Endothelial cell (in vitro differentiated cells): ENCODE measurements at places on chromosomes 2 and 18. TPM values are rescaled to one million over a fixed set of nuclear protein-coding genes. Genes with fewer than 3 reads are reported as not detected.

The SERPINB3 gene
- total RNA-seq, result not detected

The IL1R2 gene
- total RNA-seq, result not detected

The CCL20 gene
- total RNA-seq, result not detected

The RBKS gene
- total RNA-seq, result 2.0 TPM

The UGT1A3 gene
- not detected for total RNA-seq

The TFCP2L1 gene
- total RNA-seq, result 1.7 TPM

The SPATA3 gene
- not detected for total RNA-seq

The MOGAT1 gene
- 0.26 TPM for total RNA-seq

The MARS2 gene
- 13.5 TPM for total RNA-seq

The UGT1A6 gene
- not detected for total RNA-seq

The FTCDNL1 gene
- 1.0 TPM for total RNA-seq

The RALB gene
- 367 TPM for total RNA-seq

The FABP1 gene
- total RNA-seq, result not detected

The LCLAT1 gene
- 20.9 TPM for total RNA-seq

The KIF1A gene
- 52.2 TPM for total RNA-seq

The FKBP7 gene
- 15.5 TPM for total RNA-seq

The IL1B gene
- total RNA-seq, result not detected

The GKN2 gene
- total RNA-seq, result 0.36 TPM

The SLC35F6 gene
- total RNA-seq, result 23.8 TPM

The TGOLN2 gene
- 83.1 TPM for total RNA-seq

The ZEB2 gene
- total RNA-seq, result 109 TPM

The NTSR2 gene
- total RNA-seq, result not detected

The FER1L5 gene
- total RNA-seq, result 1.0 TPM

The RFX8 gene
- total RNA-seq, result 5.0 TPM

The ACKR3 gene
- 24.8 TPM for total RNA-seq

The ESPNL gene
- total RNA-seq, result 0.82 TPM

The BIN1 gene
- 182 TPM for total RNA-seq

The TOGARAM2 gene
- total RNA-seq, result 0.23 TPM

The FAM161A gene
- total RNA-seq, result 6.9 TPM

The LRRTM4 gene
- total RNA-seq, result 1.8 TPM

The CCDC68 gene
- total RNA-seq, result 0.87 TPM

The ANKZF1 gene
- total RNA-seq, result 43.8 TPM

The NAT8 gene
- total RNA-seq, result not detected

The SAG gene
- total RNA-seq, result not detected

The KCNK3 gene
- not detected for total RNA-seq

The POTEC gene
- total RNA-seq, result not detected

The TLX2 gene
- total RNA-seq, result not detected

The SPHKAP gene
- 0.05 TPM for total RNA-seq

The RESP18 gene
- not detected for total RNA-seq

The TMEM247 gene
- total RNA-seq, result not detected

The EVA1A gene
- 19.9 TPM for total RNA-seq

The GALR1 gene
- not detected for total RNA-seq

The KCNG2 gene
- 0.56 TPM for total RNA-seq

The ZNF804A gene
- total RNA-seq, result 2.2 TPM
